ENCODE measurements at places on chromosomes 2 and 18.

- DNase-seq = no peak
Observed at GRCh38 chr2:18682681-18683080, 93.3 kb upstream of the NT5C1B start.

DNA sequence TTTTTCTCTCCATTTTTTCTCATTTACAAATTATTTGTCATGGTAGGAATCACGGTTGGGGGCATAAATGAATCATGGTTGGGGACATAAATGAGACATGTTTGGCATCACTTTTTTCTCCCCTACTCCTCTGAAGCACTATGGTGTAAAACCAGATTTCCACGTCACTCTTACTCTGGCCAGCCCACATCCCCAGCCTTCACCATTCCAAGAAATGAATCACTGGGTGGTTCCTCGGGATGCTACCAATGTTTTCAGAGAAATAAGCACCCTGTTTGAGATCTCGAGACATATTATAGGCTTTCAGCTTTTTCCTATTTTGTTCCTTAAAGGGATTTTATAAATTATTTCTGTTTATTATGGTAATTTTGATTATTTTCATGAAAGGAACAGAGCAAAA, 155.0 kb upstream of the SLC8A1 start:
- DNase-seq = no peak

DNA sequence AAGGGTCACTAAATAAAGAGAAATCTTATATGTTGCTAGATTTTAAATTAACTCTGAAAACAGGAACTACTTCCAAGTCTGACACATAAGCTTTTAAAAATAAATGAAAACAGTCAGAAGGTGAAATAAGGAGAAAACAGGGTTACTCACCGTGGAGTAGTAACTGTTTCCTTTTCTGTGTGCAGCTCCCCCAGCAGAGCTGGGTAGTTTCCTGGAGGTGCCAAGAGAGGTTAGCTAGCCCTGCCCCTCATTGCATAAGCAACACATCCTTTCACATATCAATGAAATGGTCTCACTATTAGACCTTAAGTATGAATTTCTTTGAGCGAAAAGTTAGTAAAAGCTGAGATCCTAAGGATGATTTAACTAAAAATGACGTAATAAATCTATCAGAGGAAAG, 54.0 kb upstream of the GPR75 start:
- no peak for DNase-seq

- DNase-seq = no peak
Observed at GRCh38 chr2:230541934-230542380, 126.0 kb downstream of the SP100 start.

DNA sequence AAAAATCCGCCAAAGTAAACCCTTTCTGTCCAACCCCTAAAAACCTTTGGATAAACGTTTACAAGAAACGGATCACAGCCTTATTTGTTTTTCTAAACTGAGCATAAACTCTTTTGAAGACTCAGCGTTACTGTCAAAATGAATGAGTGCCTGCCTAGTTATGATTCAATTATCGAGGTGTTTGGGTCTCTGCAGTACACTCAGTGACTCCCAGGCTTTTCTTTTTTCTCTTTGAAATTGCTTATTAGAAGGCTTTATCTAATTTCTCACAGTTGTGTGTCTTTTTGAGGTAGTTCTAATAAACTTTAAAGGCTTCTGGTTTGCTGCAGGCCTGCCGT, 663 bp downstream of the RHBDD1 start:
- DNase-seq = no peak

- no peak for DNase-seq
Observed at GRCh38 chr18:44679914-44680272, 795 bp upstream of the SETBP1 start.

GRCh38 chr2:25338401-25338800, 3.3 kb downstream of the DNMT3A start:
- no peak for DNase-seq

- no peak for DNase-seq
Observed at GRCh38 chr18:10009321-10010144, 95.7 kb downstream of the VAPA start.

DNA sequence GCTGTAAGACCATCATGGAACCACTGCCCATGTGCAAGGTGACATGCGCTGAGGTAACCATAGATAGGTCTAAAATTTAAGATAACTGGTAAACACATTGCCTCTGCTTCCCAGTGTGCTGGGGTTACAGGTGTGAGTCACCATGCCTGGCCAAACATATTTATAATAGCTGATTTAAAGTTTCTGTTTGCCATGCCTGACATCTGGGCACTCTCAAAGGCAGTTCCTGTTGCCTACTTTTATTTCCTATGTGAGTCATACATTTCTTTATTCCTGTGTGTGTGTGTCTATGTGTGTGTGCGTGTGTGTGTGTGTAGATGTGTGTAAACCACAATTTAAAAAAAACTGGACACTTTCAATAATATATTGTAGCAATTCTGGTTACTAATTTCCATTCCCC, 415.2 kb upstream of the NETO1 start:
- no peak for DNase-seq

GRCh38 chr2:176555112-176555511, 285.9 kb downstream of the MTX2 start:
- DNase-seq = no peak

GRCh38 chr2:107777974-107778373, 48.7 kb upstream of the RGPD4 start:
- no peak for DNase-seq

- no peak for DNase-seq
Observed at GRCh38 chr2:105631922-105632321, 112.8 kb upstream of the NCK2 start.

DNA sequence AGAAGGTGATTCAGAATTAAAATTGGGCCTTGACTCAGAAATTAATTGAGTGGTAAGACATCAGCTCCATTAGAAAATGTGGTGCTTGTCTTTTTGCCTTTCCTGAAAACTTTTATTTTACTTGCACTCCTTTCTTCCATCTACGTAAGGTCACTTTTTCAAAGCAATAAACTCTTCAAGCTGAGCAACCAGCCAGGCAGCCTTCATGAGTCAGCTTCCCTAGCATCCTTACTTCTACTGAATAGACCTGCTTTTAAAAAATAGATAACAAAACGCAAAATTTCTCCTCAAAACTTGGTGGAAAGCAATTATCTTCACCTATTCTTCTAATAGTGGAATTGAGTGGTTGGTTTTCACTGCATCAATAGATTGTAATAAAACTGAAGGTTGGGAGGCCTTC, 504.2 kb downstream of the ARHGAP15 start:
- no peak for DNase-seq

GRCh38 chr2:40487602-40488001, 35.7 kb upstream of the SLC8A1 start:
- DNase-seq = no peak

DNA sequence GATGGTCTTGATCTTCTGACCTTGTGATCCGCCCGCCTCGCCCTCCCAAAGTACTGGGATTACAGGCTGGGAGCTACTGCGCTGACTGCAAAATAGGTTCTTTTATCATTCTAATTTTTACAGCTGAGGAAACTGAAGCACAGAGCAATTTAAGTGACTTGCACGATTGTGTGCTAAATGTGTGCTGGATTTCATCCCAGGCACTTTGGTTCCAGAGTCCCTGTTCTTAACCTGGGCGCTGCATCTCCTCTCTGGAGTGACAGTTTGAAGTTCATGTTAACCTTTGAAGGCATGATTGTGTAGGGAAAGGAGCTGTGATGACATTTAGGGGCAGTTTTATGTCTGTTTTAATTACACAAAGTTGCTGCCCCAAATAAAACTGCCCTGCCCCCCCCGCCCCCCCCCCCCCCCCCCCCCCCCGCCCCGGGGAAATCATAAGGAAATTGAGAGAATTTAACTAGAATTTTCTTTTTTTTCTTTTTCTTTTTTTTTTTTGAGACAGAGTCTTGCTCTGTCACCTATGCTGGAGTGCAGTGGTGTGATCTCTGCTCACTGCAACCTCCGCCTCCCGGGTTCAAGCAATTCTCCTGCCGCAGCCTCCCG, 5.6 kb downstream of the ACSL3 start:
- no peak for DNase-seq

- no peak for DNase-seq
Observed at GRCh38 chr2:77101796-77102452, 420.3 kb downstream of the LRRTM4 start.

DNA sequence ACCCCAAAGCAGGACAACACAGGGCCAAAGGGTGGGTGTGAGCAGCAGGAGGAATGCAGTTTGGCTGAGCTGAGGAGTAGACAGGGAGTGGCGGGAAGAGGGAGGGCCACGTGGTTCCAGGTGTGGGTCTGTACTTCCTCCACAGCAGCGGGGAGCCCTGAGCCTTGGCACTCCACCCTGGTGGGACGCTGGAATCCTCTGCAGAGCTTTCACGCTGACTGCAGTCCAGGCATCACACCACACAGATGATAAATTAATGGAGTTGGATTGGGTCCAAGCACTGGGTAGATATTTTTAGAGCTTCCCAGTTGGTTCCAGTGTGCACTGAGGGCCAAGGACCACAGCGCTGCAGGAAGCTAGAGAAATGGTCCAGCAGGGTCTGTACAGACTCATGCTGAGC, 67.0 kb upstream of the TMEM200C start:
- DNase-seq = no peak

GRCh38 chr2:31339696-31340095, 74.8 kb downstream of the XDH start:
- DNase-seq = no peak

GRCh38 chr2:108936866-108937265, 52.2 kb downstream of the EDAR start:
- DNase-seq = no peak

- DNase-seq = no peak
Observed at GRCh38 chr2:118062048-118062447, 26.2 kb upstream of the INSIG2 start.

DNA sequence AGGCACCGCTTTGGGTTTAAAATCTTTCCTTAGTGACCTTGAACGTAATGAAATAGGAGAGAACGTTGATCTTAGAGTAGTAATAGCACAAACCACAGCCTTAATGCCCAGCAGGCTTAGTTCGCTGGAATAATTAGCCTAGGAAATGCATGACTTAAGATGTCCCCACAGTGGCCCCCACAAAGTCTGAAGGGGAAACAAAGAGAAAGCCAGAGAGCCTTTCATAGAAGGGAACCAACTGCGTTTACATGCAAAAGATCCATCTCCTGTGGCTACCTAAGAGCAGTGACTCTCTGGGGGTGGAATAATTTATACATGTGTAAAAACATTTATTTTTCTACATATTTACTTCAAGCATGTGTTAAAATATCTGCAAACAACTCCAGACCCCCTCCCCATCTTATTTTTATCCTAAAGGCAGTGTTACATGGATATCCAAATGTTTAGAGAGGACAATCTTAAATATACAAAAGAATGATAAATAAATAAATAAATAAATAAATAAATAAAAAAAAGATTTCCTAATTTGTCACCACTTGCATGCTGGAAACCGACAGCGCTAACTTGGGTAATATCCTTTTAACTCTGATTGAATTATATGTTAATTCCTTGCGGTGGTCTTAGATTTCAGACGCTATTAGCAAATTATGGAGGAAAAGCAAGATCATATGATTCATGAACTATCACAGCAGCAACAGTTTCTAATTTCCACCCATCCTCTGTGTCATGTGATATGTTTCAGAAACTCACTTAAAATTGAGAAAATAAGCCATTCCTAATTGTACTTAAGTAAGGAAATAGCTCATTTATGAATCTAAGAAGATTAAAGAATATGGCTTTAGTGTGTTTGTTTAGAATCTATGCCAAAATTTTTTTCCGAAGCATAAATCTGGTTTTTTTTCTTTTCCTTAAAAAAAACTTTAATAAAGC, 23.4 kb upstream of the CYP1B1 start:
- DNase-seq = no peak

DNA sequence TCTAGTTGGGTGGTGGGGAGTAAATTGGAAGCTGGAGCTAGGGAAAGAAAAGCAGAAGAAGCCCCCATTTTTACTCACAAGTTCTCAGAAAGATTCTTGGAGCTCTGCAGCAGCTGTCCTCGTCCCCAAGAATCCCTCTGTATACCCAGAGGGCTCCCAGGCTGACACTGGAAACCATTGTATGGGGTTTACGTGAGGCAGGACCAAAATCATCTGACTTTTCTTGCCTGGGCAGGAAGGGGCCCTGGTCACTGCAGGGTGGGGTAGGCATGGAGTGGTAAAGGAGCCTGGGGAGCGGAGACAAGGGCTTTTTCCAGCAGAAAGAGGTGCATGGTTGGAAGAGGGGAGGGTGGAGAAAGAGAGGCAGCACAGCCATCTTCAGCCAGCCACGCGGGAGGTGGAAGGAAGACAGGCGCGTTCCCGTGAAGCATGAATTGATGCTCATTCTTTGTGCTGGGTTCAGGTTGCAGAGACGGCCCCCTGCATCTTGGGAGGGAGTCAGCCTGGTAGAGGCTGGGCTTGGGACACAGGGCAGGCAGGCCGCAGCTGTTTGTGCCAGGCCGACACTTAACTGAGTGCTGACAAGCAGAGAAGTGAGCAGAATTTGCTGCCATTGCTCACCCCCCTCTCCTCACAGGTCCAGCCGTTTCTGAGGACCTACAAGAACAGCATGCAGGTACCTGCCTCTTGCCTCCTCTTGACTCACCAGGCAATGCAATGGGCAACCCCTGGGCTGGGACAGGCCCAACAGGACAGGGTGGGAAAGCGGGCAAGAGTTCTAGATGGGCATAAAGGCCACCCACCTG, 94.8 kb downstream of the PLB1 start:
- DNase-seq = no peak

- no peak for DNase-seq
Observed at GRCh38 chr2:5691221-5691984, 781 bp upstream of the SOX11 start.

DNA sequence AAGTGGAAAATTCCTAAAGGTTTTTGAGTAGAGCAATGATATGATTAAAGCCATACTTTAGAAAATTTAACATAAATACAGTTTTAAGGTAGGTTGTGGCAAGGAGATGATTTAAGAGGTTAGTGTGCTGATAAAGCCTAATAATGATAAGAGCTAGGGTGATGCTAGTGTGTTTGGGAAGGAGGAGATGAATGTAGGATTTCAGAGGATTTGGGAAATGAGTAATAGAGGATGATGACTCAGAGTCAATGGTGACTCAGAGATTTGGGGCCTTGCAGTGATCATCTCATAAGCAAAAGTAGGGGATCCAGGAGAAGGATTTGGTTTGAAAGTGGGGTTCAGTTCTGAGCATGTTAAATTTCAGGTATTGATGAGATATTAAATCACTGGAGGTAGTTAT, 23.3 kb downstream of the STAMBP start:
- no peak for DNase-seq

DNA sequence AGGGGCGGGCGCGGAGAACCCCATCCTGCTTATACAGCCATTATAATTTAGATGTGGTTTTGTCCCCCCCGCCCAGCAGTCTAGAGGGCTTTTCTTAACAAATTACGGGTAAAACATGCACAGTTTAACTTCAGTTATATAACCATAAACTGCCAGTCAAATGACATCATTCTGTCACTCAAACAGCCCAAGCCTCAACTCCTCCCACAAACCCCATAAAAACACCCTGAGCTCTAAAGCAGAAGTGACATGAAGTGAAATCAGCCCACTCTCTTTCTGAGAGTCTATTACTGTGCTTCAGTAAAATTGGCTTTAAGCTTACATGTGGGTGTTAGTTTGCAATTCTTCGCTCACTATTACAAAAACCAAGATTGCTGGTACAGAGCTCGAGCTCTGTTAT, 705.1 kb upstream of the GCFC2 start:
- DNase-seq = no peak
